ENCODE measurements at places on chromosomes 4 and X.

- DNase-seq: no peak
Observed at GRCh38 chr4:142408003-142408441, 438.1 kb downstream of the INPP4B start.

- DNase-seq: no peak
Observed at GRCh38 chrX:86241547-86241946, 93.3 kb downstream of the DACH2 start.

DNA sequence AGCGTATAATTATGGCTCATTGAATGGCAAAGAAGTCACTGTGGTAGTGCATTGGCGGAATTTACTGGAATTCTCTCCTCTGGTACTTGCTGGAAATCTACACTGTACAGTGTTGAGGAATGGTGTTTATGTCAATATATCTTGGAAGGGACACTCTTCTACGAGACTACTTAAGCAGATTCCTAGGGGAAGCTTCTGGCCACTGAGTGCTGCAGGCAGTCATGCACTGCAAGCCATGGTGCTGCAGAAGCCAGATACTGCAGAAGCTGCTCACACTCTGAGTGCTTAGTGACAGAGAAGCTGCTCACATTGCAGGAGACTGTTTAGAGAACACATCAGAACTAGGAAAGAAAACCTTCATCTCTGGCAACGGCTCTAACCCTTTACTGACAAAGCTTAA is 725.0 kb downstream of the CCSER1 start:
- no peak for DNase-seq

DNA sequence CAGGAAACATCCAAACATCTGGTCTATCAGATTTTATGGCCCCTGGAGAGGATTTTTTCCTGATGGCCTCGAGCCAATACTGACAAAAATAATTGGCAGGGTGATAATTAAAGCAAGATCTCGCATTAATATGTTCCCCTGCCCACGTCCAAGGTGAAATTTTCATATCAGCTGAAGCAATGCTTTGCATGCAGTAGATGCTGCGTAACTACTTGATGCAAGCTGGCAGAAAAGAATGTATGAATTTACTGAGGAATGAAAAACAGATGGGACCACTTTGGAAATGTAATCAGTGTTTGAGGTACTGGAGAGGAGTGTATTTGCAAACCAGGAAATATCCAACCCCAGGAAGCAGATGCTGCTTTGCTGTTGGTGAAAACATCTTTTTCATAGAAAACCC is 36.8 kb upstream of the REST start:
- DNase-seq: no peak

DNA sequence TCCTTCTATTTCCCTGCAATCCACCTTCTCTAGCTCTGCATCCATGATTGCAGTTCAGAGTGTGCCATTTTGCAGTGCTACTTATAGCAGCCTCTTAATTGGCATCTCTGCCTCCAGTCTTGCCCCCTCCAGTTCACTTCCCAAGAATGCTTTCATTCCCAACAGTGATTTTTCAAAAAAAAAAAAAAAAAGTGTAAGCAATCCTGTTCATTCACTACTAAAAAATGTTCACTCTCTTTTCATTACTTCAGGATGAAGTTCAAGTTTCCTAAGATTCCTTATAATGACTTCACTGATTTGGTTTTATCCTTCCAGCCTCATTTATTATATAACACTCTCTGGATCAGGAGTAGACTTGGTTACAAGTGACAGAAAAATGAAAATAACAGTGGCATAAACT is 124.7 kb upstream of the LNX1 start:
- no peak for DNase-seq

- DNase-seq: no peak
Observed at GRCh38 chrX:29225670-29226069, 638.4 kb downstream of the IL1RAPL1 start.

GRCh38 chr4:187380181-187380581 is 615.4 kb upstream of the ZFP42 start:
- DNase-seq: no peak

GRCh38 chrX:68196939-68197791 is 236.1 kb downstream of the OPHN1 start:
- no peak for DNase-seq

GRCh38 chr4:5460106-5460801 is 248.1 kb downstream of the EVC2 start:
- DNase-seq: no peak

DNA sequence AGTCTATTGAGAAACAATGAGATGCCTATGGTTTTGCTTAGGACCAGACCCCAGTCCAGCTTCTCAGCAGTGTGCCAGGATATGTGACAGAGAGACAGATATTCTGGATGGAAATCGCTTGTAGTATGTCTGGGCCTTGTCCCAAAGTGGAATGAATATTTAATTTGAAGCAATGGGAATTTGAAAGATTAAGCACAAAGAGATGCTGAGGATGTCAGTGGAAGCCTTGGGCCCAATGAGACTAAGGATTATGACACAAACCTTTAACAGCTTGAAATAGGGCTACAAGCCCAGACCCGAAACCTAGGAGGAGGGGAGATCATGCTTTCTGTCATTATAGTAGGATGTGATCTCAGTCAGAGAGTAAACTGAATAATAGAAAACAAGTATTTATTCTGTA is 459.2 kb downstream of the FAT4 start:
- no peak for DNase-seq

- DNase-seq: no peak
Observed at GRCh38 chrX:112078606-112079005, 4.0 kb downstream of the TRPC5 start.

- no peak for DNase-seq
Observed at GRCh38 chr4:27308379-27308778, 447.7 kb downstream of the STIM2 start.

GRCh38 chr4:98150092-98150761 is 7.0 kb upstream of the STPG2 start:
- no peak for DNase-seq

- no peak for DNase-seq
Observed at GRCh38 chr4:118869808-118870342, 18.8 kb upstream of the SYNPO2 start.

DNA sequence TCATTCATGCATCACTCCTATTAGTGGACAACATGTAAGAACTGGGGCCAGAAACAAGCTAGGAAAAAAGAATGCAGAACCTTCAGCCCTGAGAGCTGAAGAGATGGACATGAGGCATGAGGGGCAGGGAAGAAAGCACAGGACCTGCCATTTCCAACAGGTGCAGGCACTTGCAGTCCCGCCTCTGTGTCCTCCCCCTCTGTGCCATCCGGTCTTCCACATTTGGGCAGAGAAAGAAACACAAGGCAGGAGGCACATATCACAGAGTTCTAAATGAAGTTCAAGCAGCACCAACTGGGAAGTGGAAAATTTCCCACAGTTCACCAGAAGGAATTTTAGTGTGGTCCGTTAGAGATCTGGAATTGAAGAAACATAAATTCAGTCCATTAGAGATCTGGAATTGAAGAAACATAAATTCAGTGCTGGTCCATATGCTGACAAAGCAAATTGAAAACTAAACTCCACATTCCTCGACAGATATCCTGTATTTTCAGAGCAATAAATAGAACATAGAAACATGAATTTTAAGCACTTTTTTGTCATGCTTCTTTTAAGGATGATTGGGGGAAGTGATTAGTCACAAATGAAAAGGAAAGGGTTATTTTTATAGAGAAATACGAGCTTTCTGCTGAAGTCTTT is 57.2 kb upstream of the DAPP1 start:
- DNase-seq: no peak

DNA sequence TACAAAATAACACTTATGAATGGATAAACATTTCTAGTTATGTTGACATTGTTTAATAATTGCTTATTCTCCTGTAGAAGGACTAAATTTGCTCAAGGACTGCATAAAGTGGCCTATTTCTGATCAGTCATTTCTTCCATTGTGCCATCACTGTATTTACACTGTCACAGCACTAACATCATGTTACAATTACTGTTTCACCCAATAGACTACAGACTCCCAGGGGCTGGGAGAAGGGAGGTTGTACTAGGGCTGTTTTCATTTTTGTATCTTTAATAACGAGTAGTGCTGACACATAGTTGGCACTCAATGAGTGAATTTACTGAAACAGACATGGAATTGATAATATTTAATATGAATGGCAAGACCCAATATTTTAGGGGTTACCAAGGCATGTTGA is 139.5 kb downstream of the SLC10A7 start:
- no peak for DNase-seq

DNA sequence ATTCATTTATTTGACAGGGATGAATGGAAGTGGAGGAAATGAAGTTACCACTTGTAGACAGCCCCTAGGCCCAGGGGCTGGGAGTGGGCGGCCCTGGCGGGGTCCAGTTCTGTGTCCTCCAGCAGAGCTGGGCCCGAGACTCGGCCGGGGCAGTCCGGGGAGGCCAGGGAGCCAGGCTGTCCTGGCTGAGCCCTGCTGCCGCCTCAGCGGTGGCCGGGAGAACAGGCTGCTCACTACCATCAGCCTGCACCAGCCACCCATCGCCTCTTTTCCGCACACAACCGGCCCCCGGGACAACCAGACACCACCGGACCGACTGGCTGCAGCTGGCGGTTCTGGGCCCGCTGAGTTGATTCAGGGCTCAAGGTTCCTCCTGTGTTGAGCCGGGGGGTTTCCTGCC is 25.6 kb downstream of the CLDN34 start:
- no peak for DNase-seq

DNA sequence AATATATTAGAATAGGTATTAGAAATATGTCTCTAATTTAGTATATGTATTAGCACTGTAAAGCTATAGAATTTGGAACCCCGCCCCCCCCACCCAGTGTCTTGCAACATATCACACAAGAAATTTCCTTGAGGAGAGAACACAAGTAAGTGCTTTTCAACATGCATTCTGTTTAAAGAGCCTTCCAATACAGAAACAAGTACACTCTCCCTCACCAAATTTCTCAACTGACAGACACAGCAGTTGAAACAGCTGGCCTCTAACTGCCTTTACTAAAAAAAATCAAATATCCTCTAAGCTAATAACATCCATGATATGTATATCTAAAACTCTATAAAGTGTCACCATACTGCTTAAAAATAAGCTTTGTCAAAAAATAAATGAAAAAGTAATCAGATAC is 12.4 kb downstream of the CAMK2D start:
- DNase-seq: no peak

- no peak for DNase-seq
Observed at GRCh38 chr4:122588453-122589238, 32.2 kb downstream of the IL21 start.

GRCh38 chrX:149493567-149494562 is 11.2 kb downstream of the IDS start:
- no peak for DNase-seq

GRCh38 chr4:155025762-155026457 is 182.5 kb upstream of the NPY2R start:
- DNase-seq: no peak

DNA sequence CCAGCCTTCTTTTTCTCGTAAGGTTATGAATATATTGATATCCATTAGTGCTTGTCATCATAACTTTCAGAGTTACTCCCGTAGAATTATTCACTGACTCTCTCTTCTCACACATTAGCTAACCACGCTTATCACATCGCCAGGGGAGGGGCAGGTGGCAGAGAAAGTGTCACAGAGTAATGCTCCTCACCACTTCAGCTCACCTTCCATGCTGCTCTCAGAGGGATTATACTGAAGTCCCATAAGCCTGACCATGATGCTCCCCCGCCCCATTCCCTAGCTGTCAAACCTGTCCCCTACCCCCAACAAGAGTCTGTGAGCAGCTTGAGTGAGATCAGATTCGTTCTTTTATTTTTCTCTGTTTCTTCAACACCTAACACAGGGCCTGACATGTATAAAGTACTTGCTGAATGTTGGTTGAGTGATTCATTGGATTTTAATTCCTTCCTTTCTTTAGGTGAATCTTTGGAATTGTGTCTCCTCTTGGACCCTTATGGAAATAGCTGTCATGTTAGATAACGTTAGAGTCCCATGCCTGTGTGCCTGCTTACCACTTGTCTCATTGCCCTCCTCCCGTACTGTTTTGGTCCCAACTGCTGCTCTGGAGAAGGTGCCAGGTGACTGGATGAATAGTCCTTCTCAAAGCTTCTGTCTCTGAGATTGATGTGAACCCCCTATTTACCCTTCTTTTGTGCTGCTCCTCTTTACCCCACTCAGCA is 55.1 kb downstream of the RS1 start:
- DNase-seq: no peak

DNA sequence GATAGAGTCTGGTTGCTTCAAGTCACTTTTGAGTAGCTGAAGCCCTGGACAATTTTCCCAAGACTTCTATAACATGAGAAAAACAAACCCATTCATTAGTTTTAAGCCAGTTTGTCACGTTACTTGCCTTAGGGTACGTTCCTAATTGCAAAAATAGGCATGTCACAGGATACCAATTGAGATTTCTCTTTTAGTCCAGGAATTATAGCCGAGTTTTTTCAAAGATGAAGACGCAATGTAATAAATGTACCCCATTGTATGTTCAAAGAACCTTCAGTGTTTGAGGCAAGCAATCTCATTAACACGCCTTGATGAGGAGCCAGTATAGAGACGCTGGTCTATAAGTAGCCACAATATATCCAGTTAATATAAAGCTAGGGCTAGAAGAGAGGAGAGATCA is 534.2 kb downstream of the INPP4B start:
- DNase-seq: no peak

DNA sequence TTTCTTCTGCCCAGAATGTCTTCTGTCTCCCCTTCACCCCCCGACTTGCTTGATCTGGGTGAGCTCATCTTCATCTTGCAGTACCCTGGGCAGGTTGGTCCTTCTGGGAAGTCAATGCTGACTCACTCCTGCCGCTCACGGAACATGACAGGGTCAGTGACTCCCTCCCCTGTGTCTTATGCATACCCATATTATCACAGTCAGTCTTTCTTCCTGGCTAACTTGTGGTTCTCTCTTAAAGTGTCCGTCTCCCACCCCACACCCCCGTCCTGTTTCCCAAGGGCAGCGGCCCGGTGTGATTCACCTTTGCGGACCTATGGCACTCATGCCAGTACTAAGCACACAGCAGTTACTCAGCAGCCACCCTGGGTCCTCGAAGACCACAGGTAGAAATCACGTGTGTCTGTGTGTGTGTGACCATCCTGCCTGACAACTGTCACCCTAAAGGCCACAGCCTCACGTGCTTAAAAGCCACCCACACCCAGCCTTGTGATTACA is 17.7 kb downstream of the IQSEC2 start:
- no peak for DNase-seq

DNA sequence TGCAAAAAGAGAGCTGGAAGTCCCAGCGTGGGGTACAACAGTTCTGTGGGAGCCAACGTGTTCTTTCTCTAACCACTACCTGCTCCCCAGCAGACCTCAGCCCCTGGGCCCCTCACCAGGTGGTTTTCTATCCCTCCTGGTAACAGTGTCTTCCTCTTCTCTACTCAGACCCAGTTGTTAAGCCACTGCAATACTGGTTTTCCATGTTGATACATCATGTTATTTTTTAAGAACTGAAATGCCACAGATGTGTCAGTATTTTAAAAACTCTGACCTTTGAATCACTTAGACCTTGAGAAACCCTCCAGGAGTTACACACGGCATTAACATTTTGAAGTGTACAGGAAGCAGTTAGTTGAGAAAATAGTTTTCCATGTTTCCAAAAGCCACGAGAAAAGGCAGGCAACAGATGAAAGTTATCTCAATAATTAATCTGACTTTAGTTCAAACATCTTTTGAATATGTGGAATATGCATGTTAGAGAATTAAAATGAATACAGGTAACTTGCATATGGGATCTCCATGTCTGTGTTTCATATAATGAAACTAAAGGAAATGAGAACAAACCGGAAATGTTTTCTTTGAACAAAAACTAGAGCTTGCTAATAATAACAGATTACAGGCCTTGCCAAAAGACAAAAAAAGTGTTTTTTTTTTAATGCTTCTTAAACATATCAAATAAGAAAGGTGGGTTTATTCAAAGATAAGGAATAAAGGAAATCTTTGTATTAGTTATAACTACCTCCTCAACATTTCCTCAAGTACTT is 108.8 kb downstream of the ZNF827 start:
- no peak for DNase-seq

Data from stimulated activated CD4-positive, alpha-beta T cell treated with anti-CD3 and anti-CD28 coated beads, Interleukin-1b, Interleukin-23, amount 100 ng/mL, for 1 hour (primary cell).